ENCODE measurements at places on chromosomes 11 and 22.

DNA sequence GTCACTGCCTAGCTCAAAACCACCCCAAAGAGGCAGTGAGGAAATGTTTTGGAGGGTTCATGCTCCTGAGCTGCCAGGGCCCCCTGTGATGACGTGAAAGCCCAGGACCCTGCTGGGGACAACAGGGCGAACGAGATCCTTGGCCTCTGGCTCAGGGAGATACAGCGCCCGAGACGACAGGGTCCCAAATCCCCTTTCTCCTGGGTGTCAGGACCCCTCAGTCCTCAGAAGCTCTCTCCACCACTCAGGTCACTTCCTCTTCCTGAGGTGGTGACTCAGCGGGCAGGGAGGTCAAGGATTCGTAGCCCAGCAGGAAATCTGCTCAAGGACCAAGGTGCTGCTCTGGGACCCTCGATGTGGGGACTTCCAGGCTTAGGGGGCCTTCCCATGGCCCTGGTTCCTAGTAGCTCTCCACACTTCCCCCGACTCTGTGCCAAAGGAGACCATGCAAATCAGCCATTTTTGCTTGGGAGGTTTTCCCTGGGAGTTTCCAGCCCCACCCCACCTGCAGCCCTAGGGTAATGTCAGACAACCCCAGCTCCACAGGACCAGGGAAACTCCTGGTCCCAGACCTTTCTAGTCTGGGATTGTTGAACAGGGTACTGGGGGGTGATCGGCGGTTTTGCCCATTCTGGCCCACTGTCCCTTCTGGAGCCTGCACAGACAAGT, 12.8 kb downstream of the BCL9L start:
- no peak for DNase-seq

GRCh38 chr11:30310623-30311022, 12.3 kb upstream of the ARL14EP start:
- DNase-seq: no peak

DNA sequence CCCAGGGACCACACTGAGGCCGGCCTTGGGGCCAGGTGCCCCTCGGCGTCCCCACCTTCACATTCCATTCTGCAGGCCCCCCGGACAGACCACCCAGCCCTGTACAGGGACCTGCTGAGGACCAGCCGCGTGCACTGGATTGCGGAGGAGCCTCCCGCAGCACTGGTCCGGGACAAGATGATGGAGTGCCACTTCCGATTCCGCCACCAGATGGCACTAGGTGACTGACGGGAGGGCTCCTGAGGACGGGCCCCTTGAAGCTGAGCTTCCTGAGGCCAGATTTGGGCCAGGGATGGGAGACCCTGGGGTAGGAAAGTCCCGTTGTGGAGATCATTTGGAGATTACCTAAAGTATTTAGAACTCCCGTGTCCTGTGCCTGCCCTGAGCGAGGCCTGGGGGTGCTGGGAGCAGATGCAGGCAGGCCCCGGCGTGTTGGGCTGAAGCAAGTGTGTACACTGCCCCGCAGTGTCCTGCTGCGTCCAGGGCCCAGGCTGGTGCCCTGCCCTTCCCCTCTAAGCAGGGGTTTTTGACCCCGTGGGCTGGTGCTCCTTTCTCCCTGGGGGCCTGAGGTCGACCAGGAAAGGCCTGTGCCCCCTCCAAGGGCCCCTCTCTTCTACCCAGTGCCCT, 20.0 kb downstream of the TRMU start:
- no peak for DNase-seq

DNA sequence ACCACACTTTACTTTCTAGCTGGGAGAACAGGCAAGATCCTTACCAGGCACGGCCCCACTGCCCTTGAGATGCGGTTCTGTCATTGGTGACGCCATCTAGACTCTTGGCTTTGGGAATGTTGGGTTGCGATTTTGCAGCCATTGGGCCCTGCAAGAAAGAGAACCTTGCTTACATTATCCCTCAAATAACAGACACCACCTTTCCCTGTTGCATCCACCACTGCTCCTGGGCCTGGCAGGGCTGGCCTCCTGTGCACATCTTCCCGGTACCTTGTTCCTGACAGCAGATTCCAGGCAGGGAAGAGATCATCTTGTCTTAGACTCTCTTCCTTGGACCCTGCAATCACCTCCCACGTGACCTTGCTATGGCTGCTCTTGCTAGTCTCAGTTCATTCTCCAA, 3.4 kb downstream of the DHCR7 start:
- no peak for DNase-seq

- no peak for DNase-seq
Measured at GRCh38 chr22:20106205-20106848, 9.6 kb upstream of the RANBP1 start.

DNA sequence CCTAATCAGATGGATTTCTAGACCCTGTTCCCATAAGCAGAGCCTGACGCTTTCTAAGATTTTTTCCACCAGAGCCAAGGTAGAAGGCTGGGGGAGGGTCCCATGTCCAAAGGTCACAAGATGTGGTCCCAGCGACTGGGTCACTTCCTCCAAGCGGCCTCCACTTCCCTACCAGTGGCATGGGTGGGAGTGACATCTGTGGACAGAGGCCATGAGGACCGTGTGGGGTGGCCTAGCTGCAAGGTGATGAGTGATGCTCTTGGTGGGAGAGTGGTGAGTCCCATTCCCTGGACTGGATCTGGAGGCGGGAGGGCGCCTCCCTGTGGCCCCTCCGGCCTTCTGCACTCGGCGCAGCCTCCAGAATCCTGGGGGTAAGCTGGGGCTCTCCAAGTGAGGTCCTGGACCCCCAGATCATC, 32.4 kb upstream of the PRR5 start:
- DNase-seq: no peak

DNA sequence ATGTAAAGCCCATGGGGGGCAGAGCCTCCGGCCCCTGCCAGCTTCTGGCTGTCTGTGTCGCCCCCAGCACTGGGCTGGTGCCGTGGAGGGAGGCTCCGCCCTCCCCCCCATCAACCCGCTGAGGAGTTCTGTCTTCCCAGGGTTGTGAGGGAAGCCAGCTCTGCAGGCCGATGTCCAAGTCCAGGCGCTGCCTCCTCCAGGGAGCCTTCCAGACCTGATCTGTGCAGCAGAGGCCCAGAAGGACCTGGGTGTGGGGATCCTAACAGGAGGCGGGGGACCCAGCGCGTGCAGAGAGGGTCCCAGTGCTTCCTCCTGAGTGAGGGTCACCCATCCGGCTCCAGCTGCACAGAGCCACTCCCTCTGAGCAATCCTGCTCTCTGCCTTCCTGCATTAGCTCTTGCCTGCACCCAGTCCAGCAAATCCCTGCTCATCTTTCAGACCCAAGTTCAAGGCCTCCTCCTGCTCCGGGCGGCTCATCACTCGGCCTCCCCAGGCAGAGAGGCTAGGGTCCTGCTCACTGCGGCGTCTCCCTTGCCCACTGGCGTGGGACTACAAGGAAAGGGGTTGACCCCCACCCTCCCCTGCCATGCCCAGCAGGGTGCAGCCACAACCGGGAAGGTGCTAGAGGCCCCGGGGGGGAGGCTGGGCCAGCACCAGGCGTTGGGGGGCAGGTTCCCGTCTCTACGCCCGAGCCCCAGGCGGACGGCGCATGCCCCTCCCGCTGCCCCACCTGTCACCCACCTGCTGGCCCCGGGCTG, 16.4 kb downstream of the PRR33 start:
- no peak for DNase-seq

- no peak for DNase-seq
Measured at GRCh38 chr11:9528136-9528501, 45.4 kb upstream of the WEE1 start.

DNA sequence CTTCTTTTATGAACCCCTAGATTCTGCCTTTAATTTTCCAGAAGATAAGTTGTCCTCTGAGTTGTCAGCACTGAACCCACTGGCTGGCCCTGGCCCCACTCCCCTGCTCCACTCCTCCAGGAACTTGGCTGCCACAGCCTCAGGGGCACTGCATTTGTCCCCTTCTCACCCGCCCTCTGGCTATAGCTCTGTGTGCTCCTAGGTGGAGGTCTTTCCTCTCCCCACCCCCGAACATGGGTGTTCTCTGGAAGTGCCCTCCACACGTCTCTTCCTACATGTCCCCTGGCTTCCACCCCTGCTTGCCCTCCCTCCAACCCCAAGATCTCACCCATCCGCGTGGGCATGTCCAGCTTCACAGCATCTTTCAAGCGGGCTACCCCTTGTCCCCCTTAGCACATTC, 137.7 kb upstream of the TEAD1 start:
- DNase-seq: no peak

DNA sequence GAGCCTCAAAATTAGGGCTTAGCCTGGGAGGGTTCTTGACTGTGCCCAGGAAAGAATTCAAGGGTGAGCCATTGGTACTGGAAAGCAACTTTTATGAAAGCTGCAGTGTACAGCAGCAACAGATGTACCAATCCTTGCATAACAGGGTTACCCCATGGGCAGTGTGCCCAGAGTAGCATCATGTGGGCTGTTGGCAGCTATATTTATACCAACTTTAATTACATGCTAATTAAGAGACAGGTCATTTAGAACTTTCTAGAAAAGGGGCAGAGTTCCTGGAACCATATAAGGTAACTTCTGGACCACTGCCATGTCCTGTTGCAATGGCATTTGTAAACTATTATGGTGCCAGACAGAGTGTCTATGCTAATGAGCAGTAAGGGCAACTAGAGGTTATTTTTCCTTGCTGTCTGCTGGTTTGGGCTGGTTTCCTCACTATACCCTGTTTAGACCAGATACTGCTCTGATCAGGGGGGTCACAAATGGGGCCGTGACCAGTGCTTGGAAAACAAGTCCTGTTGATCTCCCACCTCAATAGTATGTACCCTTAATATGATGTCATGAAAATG, 1120.5 kb upstream of the RAG2 start:
- DNase-seq: no peak

DNA sequence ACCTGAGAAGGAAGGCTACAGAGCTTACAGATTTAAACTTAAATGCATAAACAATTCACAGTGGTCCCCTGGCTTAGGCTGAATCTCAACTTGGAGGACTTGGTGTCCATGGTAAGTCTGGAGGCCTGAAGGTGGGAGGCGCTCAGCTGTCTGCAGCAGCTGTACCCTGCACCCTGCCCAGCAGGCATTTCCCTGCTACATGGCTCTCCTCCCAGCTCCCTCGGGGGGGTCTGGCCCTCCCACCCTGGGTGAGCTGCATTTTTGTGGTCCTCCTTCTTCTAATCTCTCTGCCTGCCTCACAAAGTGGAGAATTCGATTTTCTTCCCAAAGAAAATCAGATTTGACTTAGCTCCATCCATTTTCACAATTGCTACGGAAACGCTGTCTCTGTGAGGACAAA, 273.2 kb downstream of the KIRREL3 start:
- DNase-seq: no peak

DNA sequence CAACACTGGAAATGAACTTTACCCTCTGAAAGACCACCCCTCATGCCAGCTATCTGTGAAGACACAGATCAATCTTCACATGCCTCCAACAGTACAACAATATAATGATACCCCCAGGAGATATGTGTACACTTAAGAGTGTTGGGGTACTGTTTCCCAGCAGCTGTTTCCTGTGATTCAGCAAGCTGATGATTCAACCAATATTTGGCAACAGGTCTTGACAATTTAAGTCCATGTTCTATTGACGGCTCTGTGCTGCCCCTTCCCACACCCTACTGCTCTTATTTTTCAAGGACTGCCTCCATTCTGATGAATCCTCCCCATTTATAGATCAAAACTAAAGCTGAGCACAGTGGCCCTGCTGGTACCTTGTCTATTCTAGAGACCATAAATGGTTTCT, 6.6 kb downstream of the SNX19 start:
- no peak for DNase-seq

- peak; percentile 39 for DNase-seq
Measured at GRCh38 chr11:109864834-109865547, 228.2 kb upstream of the ZC3H12C start.

DNA sequence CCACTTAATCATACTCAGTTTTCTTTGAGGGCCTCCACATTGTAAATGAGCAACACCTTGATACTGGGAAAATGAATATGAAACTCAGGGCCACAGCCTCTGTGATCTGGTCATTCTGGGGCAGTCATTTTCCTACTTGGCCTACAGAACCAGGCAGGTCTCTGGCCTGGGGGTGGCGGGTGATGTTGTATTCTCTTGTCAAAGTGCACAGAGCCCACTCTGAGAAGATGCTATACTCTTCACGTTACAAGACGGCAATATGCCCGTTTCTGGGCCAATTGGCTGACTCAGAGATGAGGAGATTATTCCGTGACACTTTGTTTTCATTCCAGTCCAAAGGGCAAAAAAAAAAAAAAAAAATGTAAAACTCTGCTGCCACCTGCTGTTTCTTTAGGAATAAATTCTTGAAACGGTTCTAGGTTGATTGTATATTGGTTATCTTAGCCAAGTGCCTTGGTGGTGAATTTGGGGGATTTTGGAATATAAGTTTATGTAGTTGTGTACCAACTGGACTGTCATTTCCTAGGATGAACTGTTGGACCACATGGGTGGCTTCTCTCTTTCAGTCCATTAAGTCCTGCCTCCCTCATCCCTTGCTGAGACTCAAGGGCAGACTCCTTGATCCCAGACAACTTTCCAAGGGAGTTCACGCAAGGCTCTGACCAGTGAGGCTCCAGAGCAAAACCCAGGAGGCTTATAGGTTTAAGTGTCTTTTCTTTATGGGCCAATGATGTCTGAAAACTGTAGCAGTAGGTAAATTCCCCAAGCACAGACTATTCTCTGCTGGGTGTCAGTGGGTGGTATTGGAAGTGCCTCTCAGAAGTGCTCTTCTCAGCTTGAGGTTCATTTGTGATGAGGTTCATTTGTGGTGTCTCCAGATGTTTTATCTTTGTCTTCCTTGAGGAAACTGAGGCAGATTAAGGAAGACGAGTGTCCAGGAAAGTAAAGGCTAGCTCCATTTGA, 18.2 kb downstream of the ADM start:
- DNase-seq: no peak

DNA sequence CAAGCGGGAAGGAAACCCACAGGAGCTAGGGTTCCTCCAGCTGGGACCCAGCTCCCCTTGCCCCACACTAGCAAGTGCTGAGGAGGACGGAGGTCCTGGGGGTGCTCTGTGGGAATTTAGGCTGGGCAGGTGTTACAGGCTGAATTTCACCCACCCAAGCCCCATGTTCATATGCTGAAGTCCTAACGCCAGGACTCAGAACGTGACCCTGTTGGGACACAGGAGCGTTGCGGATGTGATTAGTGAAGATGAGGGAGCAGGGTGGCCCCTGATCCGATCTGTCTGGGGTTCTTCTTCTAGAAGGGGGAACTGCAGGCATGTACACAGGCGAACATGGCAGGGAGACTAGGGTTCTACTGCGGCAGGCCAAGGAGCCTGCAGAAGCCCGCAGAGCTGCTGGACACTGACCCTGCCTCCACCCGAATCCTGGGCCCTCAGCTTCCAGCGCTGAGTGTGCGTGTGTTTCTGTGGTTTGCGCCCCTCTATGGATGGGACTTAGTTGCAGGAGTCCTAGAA, 103.4 kb upstream of the FGF3 start:
- DNase-seq: no peak

GRCh38 chr22:47394504-47395440, 632.3 kb downstream of the TBC1D22A start:
- DNase-seq: no peak

GRCh38 chr22:18060646-18061620, 16.9 kb upstream of the PEX26 start:
- no peak for DNase-seq
